Neuronal stem cell (in vitro differentiated cells): ENCODE measurements at places on chromosomes 16 and 17.

- DNase-seq = peak; percentile 79
Measured at GRCh38 chr16:63981639-63982038, 1140.2 kb downstream of the CDH11 start.

DNA sequence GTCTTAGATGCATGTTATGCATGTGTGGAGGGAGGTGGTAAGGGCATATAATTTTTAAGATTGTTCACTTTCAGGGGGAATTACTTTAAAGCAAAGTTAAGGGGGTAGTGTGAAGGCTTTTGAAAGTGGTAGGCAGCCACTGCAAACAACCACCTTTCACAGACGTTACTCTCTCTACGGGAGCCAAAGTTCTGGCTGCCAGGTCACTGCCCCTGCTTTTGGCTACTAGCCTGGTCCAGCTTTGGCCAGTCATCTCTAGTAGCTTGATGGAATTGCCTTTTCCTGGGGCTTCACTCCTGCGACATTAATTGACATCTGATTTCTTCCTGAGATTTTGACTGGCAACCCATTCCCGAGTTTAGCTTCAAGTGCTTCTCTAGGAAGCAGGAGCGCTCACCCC is 397.5 kb downstream of the CDH11 start:
- DNase-seq = no peak

GRCh38 chr16:58451945-58452401 is 48.0 kb upstream of the NDRG4 start:
- DNase-seq = no peak

DNA sequence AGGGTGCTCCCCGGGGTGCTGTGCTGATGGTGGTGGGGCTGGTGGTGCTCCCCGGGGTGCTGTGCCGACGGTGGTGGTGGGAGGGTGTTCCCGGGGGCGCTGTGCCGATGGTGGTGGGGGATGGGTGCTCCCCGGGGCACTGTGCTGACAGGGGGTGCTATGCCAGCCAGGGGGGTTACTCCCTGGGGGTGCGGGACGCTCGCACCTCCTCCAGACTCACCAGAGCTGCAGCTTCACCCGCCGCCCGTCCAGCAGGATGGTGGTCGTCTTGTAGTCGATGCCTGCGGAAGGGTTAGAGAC is 16.0 kb upstream of the WDR45B start:
- DNase-seq = no peak

DNA sequence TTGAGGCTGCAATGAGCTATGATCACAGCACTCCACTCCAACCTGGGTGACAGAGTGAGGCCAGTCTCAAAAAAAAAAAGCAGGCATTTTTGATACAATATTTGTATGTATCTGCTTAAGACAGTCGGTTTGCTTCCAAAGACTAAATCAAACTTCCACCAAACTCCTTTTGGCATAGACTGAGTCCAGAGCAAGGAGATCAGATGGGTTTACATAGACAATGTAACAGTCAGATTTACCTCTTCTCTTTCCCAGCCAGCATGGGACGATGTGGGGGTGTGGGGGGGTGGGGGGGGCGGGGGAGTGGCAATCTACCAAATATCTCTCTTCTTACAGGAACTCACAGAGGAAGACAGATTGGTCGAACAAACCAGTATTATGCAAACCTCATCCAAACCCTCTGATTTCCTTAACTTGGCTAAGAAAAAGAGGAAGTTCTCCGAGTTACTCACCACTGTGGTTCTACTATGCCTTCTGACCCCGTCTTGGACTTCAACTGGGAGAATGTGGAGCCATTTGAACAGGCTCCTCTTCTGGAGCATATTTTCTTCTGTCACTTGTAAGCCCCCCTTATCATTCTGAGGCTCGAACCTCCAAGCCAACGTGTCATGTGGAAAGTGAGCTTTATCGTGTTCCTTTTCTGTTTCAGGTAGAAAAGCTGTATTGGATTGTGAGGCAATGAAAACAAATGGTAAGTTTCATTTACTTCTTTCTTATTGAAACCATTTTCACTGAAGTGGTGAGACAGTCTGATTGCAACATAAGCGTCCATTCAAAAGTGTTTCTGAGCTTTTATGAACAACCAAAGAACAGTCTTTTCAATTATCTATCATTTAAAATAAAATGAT is at the start of gene MILR1:
Gene MILR1, plus strand, starts transcription at position 451 of the 848 bp plus-strand sequence. Its CDS starts 54 bp downstream, at position 505.
- no peak for DNase-seq

- DNase-seq = no peak
Measured at GRCh38 chr16:10745841-10746240, 2.2 kb downstream of the NUBP1 start.

DNA sequence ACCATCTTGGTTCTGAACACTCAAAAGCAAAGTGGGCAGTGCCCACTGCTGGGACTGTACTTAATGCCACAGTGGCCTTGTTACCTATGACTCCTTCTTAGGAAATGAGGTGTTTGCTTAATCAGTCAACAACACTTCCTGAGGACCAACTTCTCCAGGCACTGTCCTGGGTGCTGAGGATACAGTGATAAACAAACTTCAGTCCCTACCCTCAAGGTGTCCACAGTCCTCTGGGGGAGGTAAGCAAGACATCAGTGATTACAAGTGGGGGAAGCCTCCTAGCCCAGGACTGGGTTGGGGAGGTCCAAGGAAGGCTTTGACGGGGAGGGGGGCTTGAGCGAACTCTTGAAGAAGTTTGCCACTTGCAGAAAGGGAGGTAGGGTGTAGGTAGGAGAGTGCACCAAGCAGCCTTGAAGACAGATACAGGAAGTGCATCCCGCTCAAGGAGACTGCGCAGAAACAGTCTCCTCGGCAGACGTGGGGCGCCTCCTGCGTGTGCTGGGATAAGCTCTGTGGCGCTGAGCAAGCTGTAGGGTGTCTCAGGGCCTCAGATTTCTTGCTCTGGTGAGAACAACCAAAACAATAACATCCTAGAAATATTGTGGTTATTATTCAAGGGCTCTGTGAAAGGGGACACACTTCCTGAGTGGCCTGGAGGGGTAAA is 2.6 kb upstream of the ABCC3 start:
- DNase-seq = no peak

- no peak for DNase-seq
Measured at GRCh38 chr16:86398622-86399021, 111.7 kb upstream of the FOXF1 start.

- DNase-seq = no peak
Measured at GRCh38 chr17:77358801-77359200, 218.0 kb downstream of the SEC14L1 start.

GRCh38 chr16:842061-842476 is 41.5 kb upstream of the GNG13 start:
- DNase-seq = no peak

GRCh38 chr16:3729161-3730112 is 12.1 kb upstream of the TRAP1 start:
- DNase-seq = no peak

GRCh38 chr17:41455236-41455635 is 11.9 kb downstream of the KRT32 start:
- DNase-seq = no peak

DNA sequence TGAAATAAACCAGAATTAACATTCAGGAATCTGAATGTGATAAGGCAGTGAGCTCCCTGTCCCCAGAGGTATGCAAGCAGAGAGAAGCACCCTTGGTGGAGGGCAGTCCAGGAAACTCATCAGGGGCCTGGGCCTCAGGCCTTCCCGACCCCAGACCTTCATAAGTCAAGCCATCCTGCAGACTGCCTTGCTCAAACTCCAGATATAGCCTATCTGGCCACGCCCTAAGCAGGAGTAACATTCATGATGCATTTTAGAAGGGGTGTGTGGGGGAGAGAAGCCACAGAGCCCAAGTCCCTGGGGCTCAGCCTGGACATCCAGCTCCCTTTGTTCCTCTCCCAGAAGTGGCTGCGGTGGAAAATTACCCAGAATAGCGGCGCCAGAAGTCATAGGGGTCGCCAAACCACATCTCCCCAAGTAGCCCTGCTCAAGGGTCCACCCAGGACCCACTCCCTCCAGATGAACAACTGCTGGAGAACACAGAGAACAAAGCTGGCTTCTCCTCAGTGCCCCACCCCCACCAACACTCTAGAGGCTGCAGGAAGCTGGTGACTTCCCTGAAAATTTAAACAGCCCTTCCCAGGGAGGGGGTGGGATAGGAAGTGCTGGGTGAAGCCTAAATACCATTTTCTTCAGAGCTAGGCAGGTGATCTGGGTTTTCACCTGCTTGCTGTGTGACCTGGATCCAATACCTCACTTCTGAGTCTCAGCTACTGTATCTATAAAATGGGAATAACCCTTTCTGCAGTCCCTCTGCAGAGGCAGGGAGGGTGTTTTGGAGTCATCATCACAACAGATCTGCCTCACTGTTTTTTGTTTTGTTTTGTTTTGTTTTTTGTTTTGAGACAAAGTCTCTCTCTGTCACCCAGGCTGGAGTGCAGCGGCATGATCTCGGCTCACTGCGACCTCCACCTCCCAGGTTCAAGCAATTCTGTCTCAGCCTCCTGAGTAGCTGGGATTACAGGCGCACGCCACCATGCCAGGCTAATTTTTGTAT is 1.5 kb upstream of the SREBF1 start:
- no peak for DNase-seq

DNA sequence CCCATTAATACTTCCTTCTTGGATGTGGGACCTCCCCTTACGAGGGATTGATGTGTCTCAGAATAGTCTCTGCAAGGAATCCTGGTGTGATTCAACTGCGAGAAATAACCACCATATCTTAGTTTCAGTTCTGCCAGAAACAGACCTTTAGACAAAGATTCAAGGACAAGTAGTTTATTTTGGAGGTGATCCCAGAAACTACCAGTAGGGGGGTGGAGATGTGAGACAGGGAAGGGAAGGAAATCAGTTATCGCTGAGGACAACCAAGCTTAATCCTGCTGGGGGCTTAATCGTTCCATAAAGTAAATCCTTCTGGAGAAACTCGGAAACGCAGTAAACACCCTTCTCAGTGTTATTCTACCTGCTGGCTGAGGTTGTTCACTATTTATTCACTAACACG is 5.0 kb upstream of the SDR42E1 start:
- DNase-seq = no peak

GRCh38 chr16:11679250-11679649 is 11.0 kb downstream of the SNN start:
- DNase-seq = no peak

DNA sequence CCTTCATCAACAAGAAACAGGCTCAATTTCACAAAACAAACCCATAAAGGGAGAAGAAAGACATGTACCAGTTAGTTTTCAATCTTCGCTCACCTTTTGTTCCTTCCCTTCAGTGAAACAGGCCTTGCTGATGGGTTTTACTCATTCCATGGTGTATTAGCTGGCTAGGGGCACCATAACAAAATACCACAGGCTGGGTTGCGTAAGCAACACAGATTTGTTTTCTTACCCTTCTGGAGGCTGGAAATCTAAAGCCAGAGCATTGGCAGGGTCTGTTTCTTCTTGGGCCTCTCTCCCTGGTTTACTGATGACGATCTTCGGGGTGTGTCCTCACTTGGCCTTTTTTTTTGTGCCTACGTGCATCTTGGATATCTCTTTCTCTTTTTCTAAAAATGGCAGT is 383.4 kb upstream of the RBFOX1 start:
- no peak for DNase-seq

DNA sequence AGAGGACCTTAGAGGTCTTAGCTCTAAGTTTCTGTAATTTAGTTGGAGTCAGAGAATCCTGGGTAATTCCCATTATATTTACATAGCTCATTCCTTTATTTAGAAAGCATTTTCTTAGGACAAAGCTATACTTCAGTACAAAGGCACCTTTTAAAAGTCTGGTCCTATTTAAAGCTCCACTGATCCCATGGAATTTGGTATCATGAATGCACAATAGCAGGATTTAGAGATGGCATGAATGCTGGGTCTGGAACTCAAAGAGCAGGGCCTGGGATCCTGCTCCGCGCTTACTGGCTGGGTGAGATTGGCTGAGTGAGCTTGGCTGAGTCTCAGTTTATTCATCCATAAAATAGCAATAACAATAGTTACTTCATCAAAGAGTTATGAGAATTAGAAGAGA is 4.8 kb downstream of the KRT23 start:
- peak; percentile 85 for DNase-seq

DNA sequence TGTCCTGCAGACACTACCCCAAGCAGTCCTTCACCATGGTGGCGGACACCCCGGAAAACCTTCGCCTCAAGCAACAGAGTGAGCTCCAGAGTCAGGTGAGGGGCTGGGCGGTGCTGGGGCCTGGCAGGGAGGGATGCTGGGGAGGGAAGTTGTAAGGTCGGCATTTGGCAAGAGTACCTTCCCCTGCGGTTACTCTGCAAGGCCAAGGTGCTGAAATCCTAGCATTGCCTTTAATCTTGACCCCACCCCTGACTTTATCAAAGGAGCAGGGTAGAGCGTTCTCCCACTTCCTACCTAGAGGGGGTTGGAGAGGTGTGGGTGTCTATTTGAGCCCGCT is 20.5 kb downstream of the LASP1 start:
- DNase-seq = no peak

DNA sequence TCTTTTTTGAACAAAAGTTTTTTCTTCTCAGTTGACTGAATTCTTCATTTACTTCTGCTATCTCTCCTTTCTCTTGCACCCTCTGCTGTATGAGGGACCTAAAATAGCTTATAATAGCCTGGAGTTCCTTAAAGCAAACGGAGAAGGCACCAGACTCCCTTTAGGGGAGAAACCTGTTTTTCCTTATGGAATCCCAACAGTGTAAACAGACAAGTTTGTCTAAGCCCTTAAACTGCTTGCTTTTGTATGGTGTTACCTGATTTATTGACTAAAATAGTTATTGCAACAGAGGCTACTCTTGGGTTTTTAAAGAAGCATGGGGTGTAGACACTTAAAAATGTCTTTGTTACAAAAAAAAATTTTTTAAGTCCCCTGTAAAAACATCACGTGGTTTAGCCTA is 12.9 kb upstream of the TRIM25 start:
- DNase-seq = no peak

DNA sequence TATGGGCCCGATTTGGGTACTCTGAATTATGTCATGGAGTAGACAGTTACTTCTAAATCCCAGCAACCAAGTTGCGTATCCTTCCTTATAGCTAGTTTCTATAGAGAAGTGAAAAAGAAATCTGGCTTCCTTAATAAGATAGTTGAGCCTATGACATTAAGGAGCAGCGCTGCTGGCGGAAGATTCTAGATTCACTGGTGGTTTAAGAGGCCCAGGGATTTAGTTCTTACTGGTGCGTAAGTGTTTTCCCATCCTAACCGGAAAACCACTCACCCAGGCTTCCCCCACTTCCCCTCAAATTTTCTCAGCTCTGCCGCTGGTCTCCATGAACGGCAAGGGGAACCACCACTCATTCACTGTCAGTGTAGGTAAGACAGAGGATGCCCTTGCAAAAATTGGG is 230.4 kb downstream of the CPPED1 start:
- no peak for DNase-seq

GRCh38 chr17:9837551-9838471 is 12.1 kb downstream of the GLP2R start:
- DNase-seq = no peak

DNA sequence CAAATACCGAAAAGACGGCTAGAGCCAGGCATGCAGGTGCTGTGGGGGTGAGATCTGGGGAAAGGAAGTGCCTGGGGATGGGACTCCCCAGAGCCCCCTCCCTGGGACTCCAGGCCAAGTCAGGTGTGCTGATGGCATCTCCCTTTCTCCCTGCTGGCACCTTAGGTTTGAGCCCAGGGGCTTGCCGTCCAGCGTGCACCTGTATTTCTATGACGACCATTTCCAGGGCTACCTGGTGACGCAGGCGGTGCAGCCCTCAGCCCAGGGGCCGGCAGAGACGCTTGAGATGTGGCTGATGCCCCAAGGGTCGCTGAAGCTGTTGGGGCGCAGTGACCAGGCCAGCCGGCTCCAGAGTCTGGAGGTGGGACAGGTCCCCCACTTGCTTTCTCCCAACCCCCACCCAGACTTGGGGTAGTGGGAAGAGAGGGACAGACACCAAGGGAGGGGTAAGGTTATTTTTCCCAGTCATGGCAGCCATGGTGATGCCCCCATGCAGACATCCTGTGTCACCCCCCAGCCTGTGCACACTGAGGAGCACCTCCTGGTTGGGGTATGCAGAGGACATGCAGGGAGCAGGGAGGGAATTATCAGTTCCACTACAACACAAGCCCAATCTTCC is 11.1 kb downstream of the XYLT2 start:
- no peak for DNase-seq
